ENCODE measurements at places on chromosomes 6 and 20.

DNA sequence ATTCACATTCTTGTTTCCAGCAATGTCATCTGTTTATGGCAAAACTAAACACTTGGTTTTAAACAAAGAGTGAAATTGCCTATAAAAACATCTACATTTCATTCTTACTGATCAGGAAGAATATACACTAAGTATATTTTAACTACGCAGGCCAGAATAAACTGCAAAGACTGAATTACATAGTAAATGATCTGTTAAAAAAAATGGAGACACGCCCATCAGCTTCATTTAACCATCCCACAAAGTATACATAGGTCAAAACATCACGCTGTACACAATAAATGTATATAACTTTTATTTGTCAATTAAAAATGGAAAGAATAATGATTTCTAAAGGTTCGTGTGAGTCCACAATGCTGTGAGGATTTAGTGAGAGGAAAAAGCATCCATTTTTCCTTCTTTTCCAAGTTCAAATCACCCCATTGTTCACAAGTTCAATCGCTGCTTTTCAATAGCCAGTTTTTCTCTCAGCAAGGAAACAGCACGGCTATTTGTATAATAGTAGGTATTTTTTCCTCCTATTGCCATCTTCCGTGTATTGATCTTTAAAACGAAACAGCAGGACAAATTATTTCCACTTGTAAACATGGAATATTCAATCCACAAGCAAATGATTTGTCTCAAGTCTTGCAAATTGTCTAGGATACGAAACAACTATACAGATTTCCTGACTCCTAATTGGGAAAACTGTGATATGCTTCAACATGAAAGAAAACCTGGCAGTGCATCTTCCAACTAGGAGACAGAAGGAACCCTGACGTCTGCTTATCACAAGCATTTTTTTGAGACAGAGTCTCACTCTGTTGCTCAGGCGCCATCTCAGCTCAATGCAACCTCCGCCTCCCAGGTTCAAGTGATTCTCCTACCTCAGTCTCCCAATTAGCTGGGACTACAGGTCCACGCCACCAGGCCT lies 10.6 kb downstream of the SFT2D1 start:
- DNase-seq, result no peak

DNA sequence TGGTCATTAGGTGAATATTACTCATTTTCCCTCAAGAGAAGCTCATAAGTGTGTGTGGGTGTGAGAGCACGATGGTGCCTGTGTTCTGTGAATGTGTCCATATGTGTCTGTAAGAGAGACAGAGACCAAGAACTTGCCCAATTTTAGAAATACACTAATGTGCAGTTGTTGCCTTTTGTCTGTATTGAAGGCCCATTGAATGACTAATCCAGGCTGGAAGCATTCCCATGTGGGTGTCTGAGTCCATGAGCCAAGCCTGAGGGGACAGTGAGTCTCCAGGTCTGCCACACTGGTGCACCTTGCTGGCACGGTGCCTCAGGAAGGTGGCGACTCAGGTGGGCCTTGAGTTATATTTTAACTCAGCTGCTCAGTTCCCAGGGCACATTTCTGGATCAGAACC lies 25.5 kb upstream of the ASXL1 start:
- DNase-seq, result no peak

GRCh38 chr6:163415620-163416556 lies 1.4 kb downstream of the QKI start:
- DNase-seq, result peak; percentile 19

DNA sequence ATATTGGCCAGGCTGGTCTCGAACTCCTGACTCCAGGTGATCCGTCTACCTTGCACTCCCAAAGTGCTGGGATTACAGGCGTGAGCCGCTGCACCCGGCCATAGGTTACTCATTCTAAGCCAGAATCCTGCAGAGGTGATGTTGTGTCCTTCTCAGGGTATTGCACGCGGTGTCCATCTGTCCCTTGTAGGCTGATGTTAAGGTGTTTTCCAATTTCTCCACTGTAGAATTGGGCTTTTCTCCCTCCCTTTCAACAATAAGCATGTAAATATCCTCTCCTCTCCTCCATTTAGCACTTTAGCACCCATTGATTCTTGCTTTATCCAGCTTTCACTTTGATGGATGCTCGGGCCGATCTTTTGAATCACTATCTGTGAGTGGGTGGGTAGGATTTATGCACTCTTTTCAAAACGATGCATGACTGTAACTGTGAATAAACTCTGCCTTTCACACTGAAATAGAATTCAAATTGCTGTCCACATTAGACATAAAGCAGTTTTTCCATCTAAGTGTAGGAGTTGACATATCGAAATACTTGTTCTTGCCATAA lies 52.6 kb downstream of the ZBTB2 start:
- DNase-seq, result no peak

GRCh38 chr20:36881331-36881730 lies 5.4 kb downstream of the TLDC2 start:
- DNase-seq, result no peak

GRCh38 chr6:144546807-144547206 lies 261.7 kb downstream of the UTRN start:
- no peak for DNase-seq

GRCh38 chr6:99608059-99608885 lies 1.6 kb downstream of the PRDM13 start:
- DNase-seq, result no peak

DNA sequence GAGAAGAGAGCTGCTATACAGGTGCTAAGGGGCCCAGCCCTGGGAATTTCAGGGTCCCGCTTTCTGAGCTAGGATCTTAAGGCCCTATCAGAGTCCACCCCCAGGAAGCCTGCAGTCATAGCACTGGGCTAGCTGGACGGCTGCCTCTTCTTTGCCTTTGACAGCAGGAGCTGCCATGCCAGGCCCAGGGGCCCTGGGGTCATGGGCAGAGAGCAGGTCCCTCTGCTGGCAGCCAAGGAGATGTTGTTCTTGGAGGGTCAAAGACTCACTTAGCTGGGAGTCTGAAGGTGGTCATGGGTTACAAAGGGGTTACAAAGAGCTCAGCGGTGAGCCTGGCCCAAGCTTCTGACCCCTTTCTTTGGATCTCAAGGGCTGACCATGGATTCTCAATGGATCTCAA lies 52.7 kb downstream of the RPP21 start:
- DNase-seq, result no peak

DNA sequence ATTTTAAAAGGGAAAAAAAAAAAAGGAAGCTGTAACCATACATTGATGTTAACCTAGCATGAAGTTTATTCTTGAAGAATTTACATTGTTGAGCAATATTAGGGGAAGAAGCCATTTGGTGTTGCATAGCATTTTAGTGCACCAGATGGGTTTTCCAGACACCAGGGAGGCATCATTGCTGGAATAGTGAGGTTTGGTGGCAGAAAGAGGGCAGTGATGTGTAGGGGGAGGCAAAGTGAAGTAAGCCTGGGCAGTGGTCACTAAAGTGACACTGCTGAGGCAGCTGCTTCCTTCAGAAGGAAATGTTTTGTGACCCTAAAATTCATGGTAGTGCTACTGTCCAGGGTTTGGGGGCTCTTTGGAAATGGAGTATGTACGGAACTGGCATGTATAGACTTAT lies 2.6 kb downstream of the TOMM6 start:
- no peak for DNase-seq

- no peak for DNase-seq
Observed at GRCh38 chr6:138593124-138593877, 94.0 kb upstream of the NHSL1 start.

DNA sequence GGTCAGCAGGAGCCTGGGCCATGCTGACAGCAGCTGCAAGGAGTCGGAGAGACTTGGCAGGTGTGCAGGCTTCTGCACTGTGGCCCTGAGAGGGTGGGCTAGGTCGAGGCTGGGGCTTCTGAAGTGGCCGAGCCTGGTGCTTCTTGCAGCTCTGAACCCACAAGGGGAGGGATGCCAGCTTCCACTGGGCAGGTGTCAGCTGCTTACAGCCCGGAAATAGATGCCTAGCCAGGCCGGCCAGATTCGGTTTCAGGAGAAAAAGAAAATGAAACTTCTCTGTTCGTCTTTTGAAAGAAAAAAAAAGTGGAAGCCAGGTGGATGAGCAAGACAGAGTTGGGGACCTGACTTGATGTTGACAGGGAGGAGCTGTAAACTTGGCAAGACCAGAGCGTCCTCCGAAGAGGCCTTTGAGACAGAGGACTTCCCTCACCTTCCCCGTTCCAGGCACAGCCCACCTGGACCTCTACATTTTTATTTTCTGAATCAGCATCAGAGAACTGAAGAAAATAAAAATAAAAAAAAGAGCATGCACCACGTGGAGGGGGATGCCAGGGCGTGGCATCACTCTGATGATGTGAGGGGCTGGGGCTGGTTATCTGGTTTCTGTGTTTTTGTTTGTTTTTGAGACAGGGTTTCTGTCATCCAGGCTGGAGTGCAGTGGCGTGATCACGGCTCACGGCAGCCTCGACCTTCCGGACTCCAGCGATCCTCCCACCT lies at the start of gene ZBP1:
Gene ZBP1 (minus strand): TSS at position 153 of the 717 bp plus-strand sequence. CDS start 131 bp downstream, at position 22.
- no peak for DNase-seq

GRCh38 chr6:80210618-80211017 lies 104.1 kb downstream of the BCKDHB start:
- no peak for DNase-seq

Data from NCI-H1105 (cell line).